ENCODE measurements at places on chromosomes 5 and 9.

DNA sequence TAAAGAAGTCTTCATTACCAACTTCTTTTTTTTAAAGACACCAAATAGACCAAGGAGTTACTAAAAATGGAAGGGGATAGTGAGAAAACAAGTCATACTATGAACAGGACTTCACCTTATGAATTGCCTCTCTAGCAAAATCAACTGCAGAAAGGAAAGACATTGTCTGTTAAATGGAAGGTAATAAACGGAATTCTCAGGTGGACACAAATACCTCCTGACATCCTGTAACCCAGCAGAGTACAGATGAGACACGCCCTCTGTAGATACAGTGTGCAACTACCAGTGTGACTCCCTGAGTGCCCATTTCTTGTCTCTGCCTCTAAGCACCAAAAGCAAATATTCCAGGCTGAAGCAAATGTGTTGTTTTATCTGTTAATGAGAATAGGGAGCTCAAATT lies 12.2 kb upstream of the PLPP1 start:
- DNase-seq, result no peak

GRCh38 chr9:127074561-127075548 lies 47.6 kb downstream of the ANGPTL2 start:
- no peak for DNase-seq

DNA sequence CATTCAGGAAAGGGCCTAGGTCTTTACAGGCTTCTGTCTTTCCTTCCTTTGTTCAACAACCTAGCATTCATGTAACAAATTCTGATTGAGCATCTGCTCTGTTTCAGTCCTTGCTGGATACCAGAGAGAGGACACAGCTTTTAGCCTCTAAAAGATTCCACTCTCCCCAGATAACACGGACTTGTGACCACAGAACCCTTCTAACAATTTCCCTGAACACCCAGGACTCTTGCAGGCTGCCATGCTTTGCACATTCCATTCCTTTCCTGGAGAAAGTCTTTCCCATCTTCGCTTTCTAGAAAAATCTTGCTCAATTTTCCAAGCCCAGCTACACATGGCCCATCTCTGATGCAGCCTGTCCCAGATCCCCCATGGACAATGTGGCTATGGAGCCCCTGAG lies 310.9 kb downstream of the ACTL7B start:
- DNase-seq, result no peak

DNA sequence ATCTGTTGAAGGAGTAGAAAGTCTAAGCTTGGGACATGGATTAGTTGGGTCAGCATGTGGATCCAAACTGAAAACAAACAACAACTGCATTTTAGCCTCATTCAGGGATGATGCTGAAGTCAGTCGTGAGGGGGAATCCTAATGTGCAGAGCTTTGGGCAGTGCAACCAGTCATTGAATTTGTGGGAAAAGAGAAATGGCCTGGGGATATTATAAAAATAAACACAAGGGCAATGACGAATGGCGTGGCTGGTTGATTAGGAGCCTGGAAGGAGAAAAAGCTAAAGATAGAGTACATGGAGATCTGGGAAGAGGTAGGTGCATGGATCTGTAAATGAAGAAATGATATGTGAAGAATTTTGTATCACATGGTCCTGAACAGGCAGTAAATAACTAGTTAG lies 477.6 kb downstream of the TLE1 start:
- DNase-seq, result no peak

GRCh38 chr5:75524071-75524470 lies 12.4 kb downstream of the POLK start:
- no peak for DNase-seq

DNA sequence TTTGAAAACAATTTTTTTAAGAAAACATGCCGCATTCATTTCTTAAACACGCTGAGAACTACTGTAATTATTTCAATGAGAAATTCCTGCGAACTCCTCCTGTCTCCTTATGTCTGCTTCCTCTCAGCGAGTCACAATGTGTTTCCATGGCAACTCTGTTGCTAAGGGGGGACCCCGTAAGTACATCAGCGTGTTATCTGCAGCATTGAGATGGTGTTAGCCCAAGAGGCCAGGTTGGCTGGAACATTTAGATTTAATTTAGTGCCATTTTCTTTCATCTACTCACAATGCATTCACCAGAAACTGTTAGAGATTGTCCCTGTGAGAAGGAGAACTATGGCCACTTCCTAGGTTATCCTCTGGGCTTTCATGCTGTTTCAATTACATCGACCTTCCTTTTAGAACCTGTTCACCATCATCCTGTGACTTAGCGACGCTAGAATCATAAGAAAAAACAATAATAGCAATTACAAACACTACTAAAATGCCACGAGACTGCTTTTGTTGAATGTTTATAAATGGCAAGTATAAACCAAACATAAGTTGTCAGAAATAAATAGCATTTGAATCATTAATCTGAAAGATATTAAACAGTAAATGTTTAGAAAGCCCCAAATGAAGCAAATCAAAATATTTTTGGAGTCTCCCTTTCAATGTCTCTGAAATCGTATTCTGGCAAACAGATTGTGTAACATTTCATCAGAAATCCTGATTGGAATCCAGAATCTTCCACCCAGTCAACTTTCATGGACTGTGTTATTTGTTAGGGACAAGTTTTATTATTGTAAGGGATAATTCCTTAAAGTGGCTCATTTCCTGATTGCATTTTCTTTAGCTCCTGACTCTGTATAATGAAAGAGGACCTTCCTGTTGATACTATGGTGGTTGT lies 39.7 kb upstream of the SHC3 start:
- DNase-seq, result no peak

- no peak for DNase-seq
Observed at GRCh38 chr5:35417040-35417439, 186.8 kb upstream of the PRLR start.

DNA sequence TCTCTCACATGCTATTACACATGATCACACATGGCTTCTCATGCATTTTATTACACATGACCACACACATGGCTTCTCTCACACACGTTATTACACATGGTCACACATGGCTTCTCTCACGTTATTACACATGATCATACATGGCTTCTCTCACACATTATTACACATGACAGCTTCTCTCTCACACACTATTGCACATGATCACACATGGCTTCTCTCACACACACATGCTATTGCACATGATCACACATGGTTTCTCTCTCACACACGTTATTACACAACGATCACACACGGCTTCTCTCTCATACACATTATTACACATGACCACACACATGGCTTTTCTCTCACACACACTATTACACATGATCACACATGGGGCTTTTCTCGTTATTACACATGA lies 954 bp upstream of the SLC45A2 start:
- no peak for DNase-seq

- no peak for DNase-seq
Observed at GRCh38 chr5:151697452-151697851, 10.7 kb upstream of the SPARC start.

GRCh38 chr5:89308606-89309040 lies 425.6 kb upstream of the MEF2C start:
- DNase-seq, result no peak

- DNase-seq, result peak; percentile 2
Observed at GRCh38 chr9:69121155-69122081, 52.7 kb upstream of the TJP2 start.

DNA sequence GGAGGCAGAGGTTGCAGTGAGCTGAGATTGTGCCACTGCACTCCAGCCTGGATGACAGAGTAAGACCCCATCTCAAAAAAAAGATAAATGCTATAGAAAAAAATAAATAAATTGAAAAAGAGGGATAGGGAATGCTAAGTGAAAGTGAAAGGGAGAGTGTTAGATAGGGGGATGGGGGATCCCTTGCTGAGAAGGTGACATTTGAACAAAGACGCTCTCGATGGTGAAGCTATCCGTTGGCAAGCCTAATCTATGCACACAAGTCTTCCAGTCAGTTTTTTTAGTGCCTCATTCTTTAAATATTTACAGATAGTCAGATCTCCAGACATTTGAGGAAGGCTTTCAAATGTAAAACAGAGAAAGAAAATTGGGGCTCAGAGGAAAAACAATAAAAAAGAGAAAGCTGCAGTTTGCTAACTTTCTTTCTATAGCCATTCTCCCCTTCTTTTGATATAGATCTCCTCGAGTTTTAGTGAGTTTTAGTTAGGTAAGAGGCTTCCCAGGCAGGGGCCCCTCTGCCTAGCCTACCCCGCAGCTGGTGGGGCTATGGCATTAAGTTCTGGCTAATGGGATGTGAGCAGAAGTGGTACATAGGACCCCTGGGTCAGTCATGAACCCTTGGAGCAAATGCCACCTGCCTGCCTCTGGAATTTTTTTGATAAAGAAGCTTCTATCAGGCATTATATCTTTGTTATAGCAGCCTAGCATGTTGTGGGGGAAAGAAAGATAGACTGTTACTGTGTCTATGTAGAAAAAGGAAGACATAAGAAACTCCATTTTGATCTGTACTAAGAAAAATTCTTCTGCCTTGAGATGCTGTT lies 12.0 kb downstream of the GLRX start:
- DNase-seq, result no peak

- no peak for DNase-seq
Observed at GRCh38 chr5:59873113-59873512, 20.4 kb downstream of the PDE4D start.

DNA sequence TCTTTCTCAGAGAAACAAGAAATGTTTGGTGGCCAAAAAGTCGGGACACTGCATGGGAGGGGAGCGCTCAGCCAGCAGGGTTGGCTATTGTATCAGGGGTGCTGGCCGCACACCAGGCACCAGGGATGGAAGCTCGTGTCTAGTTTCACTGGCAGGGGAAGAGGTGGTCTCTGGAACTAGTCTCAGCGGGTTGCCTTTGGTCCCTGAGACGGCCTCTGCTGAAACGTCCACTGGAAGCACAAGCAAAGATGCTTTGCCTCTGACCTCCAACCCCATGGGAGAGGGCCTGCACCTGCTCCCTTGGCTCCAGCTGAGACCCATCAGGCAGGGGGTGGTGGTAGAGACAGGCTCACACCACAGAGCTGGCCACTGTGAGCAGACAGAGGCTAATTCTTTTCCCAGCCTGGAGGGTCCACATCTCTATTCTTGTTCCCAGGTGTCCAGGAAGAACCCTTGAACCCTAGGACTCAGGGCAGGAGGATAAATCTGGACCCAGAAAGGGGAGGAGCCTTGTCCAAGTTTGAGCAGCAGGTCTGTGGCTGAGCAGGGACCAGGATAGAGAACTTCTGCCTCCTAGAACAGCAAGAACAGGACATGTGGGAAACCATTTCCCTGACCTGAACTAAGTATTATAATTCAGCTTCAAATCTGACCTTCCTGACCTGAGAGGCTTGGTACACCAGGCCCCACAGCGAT lies 102.6 kb downstream of the RGS3 start:
- no peak for DNase-seq

- no peak for DNase-seq
Observed at GRCh38 chr5:142894315-142894714, 124.1 kb downstream of the ARHGAP26 start.

DNA sequence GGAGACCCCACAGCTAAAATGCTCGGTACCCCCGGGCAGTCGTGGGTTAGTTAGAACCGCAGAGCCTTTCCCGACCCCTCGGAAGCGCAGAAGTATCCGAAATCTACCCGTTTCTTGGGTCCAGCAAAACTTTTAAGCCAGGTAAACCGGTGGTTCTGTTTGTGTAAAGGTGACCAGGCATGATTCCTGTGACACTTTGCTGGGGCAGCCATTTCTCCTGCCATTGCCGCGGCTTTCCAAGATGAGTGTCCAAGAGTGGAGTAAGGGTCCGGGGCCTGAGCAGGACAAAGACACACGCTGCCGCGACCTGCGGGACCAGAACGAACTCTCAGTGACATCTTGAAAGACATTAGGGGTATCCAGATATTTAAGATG lies 655 bp downstream of the MARVELD2 start:
- no peak for DNase-seq

- DNase-seq, result no peak
Observed at GRCh38 chr9:6106711-6107339, 91.4 kb upstream of the RANBP6 start.

GRCh38 chr9:8570776-8571175 lies 771.2 kb upstream of the DMAC1 start:
- DNase-seq, result no peak

DNA sequence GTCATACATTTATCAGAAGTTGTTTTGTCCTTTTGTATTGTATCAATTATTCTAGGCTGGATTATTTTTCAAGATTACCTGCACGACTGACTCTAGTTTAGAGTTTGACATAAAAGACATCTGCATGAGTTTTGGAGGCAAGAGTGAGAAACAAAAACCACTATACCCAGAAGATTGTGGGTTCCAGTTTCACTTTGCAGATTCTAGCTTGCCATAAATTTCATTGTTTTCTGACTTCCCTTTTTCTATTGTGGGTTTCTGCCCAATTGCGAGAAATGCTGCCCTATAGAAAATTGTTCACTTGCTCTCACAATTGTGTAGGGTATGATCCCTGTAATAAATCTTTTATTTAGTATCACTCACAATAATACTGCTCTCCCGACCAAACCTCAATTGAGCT lies 1043.4 kb upstream of the CDH10 start:
- DNase-seq, result no peak

- no peak for DNase-seq
Observed at GRCh38 chr5:154756009-154756867, 1.1 kb downstream of the LARP1 start.

DNA sequence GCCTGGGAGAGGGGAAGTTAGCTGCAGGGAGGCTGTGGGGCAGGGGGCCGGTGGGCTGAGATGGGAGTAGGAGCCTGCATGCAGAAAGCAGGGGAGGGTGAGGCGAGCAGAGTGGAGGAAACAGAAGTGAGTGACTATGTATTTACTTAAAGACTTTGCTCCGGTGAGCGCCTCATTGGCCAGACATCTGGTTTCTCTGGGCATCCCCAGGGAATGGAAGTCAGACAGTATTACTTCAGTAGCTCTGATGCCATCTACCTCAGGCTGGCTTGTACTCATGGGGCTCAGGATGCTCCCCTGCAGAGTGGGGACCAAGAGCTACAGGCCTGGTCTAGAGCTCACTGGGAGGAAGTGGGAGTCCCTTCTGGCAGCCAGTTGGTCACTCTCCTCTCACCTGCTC lies 78.2 kb upstream of the ARAP3 start:
- no peak for DNase-seq

- no peak for DNase-seq
Observed at GRCh38 chr9:121085661-121086060, 10.9 kb downstream of the CNTRL start.

GRCh38 chr9:21028466-21028865 lies 3.0 kb downstream of the HACD4 start:
- no peak for DNase-seq

GRCh38 chr9:93963969-93964368 lies 8.8 kb upstream of the BARX1 start:
- no peak for DNase-seq

DNA sequence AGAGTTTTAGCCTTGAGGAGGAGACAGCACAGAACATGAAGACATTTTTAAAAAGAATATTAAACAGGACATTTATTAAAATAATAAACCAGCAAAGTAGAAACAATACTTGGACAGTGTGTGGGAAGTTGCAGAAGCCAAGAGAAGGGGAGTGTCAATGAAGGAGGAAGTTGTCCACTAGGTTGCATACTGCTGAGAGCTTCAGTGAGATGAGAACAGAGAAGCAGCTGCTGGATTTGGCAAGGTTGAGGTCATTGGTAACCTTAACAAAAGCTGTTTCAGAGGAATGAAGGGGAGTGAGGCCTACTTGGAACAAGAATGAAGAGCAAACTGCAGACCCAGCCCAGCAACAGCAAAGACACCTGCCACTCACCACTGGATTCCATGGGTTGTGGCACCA lies 11.4 kb downstream of the BHMT start:
- DNase-seq, result no peak

Data from CMK (cell line).